ENCODE measurements at places on chromosomes 1 and 21.

- no peak for DNase-seq
Observed at GRCh38 chr1:182193908-182194550, 132.5 kb upstream of the ZNF648 start.

GRCh38 chr1:26822737-26823395 lies 3.6 kb upstream of the ZDHHC18 start:
- DNase-seq = no peak

GRCh38 chr1:181319907-181320306 lies 163.4 kb upstream of the CACNA1E start:
- no peak for DNase-seq

DNA sequence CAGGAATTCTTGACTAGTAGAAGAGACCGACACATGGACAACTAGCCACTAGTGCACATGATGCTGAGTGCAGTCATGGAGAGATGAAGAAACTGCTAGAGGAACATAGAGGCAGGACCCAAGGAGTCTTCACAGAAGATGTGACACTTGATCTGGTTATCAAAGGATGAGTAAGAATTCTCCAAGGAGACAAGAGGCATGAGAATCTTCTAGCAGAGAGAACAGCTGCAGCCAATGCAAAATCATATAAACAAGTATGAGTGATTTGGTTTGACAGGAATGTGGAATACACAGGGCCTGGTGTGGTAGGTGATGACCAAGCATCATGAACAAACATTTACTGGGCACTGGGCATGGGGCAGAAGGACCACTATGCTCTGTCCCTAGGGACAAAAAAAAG lies 140.9 kb upstream of the CTTNBP2NL start:
- DNase-seq = no peak

DNA sequence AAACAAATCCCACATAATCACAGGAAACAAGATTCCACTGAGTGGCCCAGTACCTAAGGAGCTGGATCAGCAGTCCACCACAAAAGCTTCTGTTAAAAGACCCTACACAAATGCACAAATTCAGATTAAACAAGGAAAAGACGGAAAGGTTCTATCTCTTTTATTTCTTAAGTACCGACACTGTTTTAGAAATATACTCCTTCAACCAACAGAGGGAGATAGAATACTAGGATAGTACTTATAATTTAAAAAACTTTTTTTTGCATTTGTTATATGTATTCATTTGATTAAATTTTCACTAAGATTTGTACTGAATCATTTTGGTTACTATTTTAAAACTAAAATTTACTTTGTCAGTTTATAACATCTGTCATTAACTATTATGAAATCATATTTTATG lies 12.5 kb downstream of the CDC7 start:
- DNase-seq = peak; percentile 5

DNA sequence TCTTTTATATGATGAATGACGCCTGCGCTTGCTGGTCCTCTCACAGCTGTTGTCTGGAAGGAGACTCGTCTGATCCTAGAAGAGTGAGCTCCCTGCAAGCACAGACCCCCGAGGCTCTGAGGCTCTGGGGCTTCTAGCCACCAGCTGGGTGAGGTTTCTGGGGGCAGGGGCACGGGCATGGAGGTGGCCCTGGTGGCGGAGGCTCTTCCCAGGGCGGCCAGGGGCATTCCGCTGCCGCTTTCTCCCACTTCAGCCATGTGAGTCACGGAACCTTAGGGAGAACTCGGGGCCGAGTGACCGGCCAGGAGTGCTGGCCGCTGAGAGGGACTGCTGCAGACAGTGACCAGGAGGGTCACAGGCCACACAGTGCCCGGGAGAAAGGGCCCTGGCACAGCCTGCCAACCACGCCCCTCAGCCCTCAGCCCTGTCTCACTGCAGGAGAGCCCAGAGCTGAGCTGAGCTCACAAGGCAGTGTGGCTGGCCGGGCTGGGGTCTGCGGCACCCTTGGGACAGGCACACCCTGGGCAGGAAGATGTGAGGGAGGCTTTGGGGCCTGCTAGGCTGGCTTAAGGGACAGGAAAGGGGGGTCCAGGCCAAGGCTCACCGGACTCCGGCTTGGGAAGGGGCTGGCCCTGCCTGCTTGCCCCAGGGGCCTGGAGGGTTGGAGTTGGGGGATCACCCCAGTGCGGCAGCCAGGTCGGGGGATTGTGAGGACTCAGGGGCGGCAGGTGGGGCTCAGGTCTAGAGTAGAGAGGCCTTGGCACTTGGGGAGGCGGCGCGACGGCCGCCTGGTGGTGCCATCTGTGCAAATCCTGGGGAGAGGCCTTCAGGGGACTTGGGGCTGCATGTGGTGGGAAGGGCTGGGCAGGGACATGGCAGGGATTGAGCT lies 35.7 kb downstream of the MORN1 start:
- DNase-seq = no peak

DNA sequence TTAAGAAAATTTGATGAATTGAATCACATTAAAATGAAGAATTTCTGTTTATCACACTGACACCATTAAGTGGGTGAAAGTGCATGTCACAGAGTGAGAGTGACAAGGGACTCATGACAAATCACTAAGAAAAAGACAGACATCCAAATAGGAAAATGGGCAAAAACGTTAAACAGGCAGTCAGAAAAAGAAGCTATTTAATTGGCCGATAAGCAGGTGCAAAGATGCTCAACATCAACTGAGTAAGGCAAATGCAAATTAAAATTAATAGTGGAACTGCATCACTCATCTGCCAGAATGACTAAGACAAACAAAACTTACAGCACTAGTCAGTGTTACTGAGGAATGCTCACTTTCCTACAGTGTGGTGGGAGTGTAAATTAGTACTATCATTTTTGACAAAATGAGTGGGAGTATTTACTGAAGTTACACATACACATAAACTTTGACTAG lies 39.2 kb upstream of the RUNX1 start:
- DNase-seq = no peak

GRCh38 chr1:172559572-172560210 lies 26.7 kb downstream of the SUCO start:
- no peak for DNase-seq

- DNase-seq = no peak
Observed at GRCh38 chr21:28464095-28464494, 528.6 kb downstream of the LTN1 start.

GRCh38 chr1:217899614-217900013 lies 268.5 kb downstream of the SPATA17 start:
- DNase-seq = no peak

DNA sequence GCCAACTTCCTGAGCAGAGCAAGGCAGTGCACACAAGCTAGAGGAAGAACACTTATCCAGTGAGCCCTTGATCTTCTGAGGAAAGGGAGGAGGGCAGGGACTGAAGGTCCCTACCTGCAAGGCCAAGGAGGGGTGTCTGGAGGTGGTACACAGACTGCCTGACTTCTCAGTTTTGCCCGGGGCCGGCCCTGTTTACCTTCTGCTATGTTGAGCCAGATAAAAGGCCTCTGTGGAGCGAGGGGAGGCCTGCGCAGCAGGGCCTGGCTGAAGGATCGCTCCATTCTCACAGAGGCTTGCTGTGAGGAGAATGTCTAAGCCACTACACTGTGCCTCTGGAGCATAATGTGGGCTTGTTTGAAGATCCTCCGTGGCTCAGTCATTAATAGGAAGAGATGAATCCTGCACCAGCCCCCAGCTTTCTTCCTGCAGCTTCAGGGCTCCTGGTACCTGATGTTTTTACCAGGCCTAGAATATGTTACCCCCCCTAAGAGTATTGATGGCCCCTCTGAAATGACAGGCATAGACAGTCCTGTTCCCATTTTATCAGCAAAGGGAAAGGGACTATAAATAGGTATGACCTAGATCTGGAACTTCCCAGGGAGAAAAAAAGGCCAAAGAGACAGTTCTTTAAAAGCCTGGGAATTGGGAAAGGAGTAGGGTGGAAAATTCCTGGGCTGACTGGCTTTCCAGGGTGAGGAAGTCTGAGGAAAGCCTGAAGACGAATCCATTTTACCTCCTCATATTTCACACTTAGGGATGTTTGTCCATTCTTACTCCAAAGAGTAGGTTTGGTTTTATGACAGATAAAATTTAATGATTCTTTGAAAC lies 4.7 kb downstream of the POGK start:
- DNase-seq = no peak

- DNase-seq = no peak
Observed at GRCh38 chr1:30634507-30634906, 88.9 kb downstream of the MATN1 start.
